ENCODE measurements at places on chromosomes 6 and 20. TPM values are rescaled to one million over a fixed set of nuclear protein-coding genes. Genes with fewer than 3 reads are reported as not detected.

- DNase-seq = no peak
Measured at GRCh38 chr20:595330-596308, 14.5 kb downstream of the TCF15 start.

GRCh38 chr6:18792866-18793265 is 405.7 kb downstream of the RNF144B start:
- DNase-seq = no peak

- no peak for DNase-seq
Measured at GRCh38 chr6:25715794-25716193, 38.7 kb upstream of the SLC17A4 start.

DNA sequence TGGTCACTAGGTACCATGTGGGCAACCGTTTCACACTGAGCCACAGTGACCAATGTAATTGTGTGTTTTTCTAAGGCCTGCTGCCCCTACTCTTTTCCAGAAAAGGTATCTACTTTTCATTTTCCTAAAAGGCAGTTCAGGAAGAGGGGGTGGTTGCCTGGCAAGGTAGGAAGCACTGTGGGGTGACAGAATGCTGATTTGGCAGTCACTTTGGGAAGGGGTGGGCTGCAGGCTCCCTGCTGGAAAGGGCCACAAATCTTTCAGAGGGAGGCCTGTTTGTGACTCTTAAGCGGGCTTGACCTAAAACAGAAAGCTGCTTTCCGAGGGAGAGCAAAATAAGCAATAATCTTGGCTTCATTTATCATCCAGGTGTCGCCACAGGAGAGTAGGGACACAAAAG is 5.2 kb upstream of the NNAT start:
- DNase-seq = no peak

DNA sequence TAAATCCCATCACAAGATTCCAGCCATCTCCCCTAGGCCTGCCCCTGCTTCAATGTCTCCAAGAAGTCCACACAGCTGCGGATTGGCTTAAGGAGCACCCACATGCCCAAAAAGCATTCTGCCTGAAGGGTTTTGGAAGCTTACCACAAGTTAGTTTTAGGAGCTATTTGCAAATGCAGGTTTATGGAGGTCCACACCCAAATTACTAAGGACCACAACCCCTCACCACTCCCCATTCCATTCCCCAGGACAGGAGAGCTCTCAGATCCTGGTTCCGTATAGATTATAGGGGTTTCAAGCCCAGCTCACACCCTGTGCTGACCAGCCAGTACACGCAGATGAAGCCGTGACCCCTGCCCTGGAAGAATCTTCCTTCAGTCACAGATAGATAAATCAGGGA is 24.3 kb upstream of the PXDC1 start:
- DNase-seq = no peak

The SAMD3 gene
- 1.6 TPM for total RNA-seq

DNA sequence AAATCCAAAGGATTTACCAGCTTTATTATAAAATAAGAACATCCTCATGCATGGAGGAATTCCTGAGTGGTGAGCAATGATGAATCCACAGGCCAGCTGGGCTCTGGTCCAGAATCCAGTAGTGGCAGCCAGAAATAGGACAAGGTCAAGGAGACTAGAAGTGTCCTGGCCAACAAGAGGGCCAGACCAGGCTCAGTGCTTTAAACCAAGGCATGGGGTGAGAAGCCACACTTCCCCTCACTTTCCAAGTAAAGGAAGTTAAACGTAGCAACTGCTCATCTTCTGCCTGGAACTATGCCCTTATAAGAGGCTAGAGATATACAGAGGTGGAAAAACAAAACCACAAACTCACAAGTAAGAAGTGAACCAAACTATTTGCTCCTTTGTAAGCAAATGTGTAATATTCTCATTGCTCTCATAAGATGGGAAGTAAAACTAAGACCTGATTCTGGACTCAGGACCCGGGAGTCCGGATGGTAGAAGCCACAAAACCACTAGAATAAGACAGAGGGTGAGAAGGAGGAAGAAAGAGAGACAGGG is 253.2 kb downstream of the UST start:
- DNase-seq = no peak

GRCh38 chr6:5122504-5123112 is 37.5 kb downstream of the PPP1R3G start:
- no peak for DNase-seq

The DLK2 gene
- total RNA-seq = 2.2 TPM

- no peak for DNase-seq
Measured at GRCh38 chr6:82017288-82017687, 230.3 kb downstream of the IBTK start.
